ENCODE measurements at places on chromosomes 5 and 9.

DNA sequence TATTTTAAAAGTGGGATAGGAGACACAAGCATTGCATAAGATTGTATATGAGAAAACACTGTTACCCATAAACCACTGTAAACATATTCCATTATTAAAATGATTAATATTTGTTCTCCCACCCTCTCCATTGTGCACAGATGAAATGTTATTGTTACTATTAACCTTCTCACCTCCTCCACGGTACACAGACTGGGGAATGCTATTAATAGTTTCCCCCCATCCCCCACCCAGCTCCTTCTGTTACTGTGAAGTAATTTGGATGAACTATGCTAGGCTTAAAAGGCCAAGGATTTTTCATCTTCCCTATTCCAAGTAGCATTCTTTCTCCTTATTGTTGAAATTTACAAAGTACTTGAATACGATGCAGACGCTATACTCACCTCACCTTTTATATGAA is 91.4 kb downstream of the JAKMIP2 start:
- DNase-seq = no peak

GRCh38 chr5:80600943-80601693 is 31.0 kb upstream of the ANKRD34B start:
- no peak for DNase-seq

GRCh38 chr5:169970911-169971765 is 9.2 kb downstream of the INSYN2B start:
- DNase-seq = no peak

GRCh38 chr5:16057277-16057676 is 122.3 kb downstream of the MARCHF11 start:
- no peak for DNase-seq

DNA sequence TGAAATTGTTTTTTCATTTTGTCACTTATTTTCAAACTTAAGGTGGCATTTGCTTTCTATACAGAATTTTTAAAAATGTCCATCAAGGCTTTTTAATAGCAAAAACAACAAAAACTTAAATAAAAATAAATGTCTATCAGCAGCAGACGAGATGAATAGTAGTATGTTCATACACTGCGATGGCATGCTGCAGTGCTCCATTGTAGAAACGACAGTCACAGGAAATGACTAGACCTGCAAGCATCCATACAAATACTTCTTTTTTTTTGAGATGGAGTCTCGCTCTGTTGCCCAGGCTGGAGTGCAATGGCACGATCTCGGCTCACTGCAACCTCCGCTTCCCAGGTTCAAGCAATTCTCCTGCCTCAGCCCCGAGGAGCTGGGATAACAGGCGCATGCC is 41.4 kb downstream of the COL23A1 start:
- no peak for DNase-seq
